ENCODE measurements at places on chromosomes 2 and 18.

DNA sequence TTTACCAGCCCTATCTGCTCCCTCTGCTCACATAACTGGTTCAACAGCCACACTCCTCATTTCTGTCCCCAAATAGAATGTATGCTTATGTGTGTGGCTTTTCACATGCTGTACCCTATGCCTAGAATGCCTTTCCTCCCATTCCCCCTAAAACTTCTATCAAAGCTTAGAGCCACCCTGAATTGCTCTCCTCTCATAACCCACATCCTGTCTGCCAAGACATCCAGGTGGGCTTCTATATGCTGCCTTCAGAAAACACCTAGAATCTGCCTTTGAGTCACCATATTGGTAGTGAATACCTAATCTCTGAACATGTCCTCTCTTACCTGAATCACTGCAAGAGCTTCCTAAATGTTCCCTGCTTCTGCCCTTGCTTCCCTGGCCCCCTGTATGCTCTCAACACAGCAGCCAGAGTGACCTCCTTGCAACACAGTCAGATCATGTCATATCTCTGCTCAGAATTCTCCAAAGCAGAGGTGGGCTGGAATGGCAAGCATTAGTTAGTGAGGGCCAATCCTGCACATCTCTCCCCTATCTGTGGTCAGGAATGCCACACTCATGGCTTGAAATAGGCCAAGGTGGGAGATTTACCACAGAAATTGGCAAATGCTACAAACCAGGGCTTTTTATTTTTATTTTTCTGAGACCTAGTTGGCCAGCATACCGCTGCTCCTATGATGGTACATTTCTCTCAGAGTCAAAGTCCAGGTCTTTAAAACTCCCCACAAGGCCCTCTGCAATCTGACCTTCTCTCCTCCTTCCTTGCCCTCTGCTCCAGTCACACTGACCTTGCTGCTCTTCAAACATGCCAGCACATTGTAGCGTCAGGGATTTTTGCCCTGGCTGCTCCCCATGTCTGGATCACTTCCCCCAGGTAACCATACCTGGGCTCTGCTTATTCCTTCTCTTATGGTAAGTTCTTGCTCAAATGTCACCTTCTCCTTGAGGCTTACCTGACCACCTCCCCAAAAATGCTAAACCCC lies 111.8 kb upstream of the STON1 start:
- no peak for DNase-seq

GRCh38 chr2:180191432-180192124 lies 184.5 kb upstream of the CWC22 start:
- DNase-seq = no peak

DNA sequence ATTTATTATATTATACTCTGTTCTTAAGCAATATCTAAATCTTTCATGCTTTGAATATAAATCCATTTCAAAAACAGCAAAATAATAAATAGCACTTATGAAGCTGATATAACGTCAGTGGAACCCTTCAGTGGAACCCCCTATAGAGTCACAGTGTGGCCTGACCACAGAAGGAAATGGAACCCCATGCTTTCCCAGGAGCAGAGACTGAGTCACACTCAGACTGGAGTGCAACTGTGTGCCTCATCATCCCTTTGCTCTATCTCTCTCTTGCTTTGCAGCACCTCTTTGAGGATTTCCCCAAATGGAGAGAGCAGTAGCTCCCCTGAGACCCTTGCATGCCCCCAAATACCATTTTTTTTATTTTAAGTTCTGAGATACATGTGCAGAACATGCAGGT lies 13.1 kb downstream of the NXPH2 start:
- no peak for DNase-seq

- DNase-seq = no peak
These were observed 975.6 kb downstream of the DCDC2C start for GRCh38 chr2:4678927-4679326.

GRCh38 chr2:239101807-239102206 lies 253.9 kb downstream of the TWIST2 start:
- DNase-seq = no peak

DNA sequence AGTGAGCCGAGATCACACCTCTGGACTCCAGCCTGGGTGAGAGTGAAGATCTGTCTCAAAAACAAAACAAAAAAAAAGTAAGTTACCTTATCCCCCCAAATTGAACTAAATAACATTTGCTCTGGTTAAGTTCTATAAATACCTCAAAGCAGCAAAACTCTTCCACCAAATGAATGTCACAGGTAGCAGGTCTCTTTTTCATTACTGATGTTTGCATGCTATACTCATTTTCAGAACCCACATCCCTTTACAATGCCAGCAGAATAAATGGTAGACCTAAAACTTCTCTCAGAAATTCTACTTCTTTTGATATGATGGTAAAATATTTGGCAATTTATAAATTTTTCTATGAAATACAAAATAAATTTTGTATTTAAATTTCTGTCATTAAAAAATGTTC lies 22.3 kb downstream of the INO80D start:
- DNase-seq = no peak

DNA sequence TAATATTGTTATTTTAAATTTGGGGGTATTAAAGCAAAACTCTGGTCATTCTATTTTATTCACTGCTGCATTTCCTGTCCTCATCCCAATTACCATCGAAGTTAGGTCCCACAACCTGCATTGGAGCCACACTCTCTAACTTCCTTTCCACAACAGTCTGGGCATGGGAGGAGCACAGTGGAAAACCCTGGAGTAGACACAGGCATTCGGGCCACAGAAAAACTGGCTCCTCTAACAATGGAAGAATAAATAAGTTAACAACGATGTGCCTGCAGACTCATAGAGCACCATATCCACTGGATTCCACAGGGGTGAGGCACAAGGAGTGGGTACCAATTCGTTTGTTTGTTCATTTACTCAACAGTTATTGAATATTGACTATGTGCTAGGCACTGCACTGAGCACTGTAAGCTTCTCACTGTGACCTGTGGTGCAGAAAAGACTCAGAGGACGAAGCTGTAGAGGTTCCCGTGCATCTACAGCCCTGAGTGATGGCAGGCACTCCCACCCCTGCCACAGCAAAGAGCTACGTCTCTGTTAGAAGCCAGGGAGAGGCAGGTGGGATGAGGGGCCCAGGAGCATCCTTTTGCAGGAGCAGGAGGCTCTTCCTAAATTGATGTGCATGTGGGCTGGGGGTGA lies 154.2 kb upstream of the PGAP1 start:
- no peak for DNase-seq

DNA sequence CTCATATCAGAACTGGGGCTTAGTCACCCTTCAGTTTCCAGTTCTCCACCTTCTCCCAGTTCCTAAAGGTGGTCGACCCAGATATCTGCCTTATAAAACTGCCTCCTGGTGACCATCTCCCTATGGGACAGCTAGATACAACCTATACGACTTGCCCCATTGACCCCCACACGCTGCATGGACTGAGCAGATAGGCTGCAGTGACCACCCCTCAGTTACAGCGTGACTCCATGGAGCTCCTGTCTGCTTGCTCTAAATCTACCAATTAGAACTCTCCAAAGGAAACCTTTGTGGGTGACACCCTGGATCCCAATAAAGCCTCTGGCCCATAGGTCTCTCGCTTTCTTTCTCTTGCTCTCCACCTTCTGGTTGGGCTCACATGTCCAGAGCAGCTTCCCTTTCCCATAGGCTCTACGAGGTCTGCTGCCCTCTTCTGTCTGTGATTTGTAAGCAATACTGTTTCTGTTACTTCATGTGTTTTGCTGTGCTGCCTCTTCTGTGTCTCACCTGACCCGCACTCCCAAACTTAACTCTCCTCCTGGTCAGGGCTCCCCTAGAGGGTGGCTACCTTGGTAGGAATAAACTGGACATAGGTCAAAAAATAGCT lies 971.3 kb upstream of the FAM98A start:
- no peak for DNase-seq

DNA sequence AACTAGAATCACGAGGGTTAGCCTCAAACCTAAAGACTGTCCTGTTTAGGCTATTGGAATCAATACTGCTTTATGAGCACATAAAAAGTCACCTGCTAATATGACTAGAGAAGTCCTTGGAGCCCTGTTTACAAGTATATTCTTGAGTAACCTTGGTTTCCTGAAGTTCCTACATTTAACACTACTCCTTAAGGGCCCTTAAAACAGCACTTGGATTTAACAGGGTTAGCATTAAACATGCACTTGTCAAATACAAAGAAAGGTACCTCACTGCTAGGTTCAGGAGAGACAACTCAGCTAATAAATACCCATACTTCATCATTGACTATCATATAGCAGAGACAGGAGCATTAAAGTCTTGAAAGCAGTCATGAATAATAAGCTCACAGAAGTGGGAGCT lies 96.7 kb downstream of the SLC5A7 start:
- no peak for DNase-seq

- no peak for DNase-seq
These were observed 35.2 kb downstream of the HS1BP3 start for GRCh38 chr2:20615466-20616241.

DNA sequence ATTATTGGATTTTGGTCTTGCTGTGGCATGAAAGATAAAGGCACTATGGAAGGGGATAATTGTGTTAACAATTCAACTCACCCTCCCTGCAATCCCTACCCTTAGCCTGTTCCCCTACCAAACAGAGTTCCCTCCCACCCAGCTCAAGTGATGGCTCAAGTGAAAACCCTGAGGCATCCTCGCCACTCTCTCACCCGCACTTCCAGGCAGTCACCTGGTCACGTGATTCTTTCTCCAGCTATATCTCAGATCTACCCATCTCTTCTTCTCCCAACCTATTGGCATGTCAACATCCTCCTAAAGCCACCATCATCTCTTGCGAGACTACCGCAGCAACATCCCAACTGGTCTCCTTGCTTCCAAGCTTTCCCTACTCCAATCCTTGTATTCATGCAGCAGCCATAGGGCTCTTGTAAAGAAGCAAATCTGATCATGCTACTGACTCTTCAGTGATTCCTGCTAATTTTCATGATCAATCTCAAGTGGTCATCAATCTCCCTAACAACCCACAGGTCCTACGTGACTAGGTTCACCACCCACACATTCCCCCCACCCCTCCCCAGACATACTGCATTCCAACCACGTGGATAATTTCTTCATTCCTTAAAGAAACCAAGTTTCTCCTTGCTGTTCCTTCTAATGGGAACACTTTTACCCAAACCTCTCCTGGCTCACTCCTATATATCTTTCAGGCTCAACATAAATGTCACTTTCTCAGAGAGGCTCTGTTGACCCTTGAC lies 66.7 kb downstream of the MBD2 start:
- DNase-seq = no peak

- no peak for DNase-seq
These were observed 768.9 kb downstream of the SLC4A3 start for GRCh38 chr2:220396287-220396686.

DNA sequence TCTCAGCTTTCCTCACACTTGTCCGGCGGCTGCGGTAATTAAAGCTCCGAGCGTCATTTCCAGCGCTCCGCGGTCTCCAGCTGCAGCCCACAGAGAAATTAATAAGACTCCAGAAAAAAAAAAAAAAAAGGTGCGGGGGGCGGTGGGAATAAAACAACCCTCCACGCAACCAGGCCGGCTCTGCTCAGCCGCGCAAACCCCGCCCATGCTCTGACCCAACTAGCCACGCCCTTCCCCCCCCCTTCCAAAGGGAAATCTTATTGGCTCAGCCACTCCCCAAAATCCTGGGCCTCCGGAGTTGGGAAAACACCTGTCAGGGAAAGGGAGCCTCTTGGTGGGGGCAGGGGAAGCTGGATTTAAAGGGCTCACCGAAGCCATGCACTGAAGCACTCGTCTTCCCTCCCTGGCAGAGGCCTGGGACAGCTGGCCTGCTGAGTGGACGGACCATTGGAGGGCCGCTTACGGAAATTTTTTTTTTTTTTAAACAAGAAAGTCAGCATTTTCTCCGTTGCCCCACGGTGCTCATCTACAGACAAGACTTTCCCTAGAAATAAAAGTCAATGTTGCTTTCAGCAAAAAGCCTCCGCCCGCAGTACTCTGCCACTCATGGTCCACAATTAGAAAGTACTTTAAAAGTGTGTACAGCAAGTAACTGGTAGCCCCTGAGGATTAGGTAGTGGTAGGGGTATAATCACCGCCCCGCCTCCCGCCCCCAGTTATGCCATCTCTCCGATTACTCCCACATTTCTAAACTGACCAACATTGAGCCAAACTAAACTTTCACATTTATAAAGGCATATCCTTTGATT lies 674 bp upstream of the ERBB4 start:
- no peak for DNase-seq

- no peak for DNase-seq
These were observed 483 bp downstream of the TRAPPC8 start for GRCh38 chr18:31942291-31942998.

- no peak for DNase-seq
These were observed 134.2 kb downstream of the DSC3 start for GRCh38 chr18:30908381-30908780.

- no peak for DNase-seq
These were observed 22.6 kb downstream of the ALMS1 start for GRCh38 chr2:73408198-73408597.

- DNase-seq = no peak
These were observed 55.4 kb upstream of the SMAD2 start for GRCh38 chr18:47985866-47986265.

DNA sequence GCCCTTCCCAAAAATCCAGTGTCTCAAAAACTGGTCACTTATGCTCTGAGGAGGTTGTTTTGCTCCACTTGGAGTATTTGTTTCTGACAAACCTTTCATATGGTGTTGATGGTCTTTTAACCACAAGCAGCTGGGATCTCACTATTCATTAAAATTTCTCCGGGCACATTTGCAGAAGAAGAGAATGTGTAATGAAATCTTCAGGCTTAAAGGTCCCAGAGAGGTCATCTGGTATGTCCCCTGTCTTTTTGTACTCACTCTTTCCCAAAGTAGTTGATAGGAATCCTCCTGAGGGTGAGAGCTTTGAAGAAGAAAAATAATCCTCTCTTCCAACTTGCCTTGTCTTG lies 430.8 kb downstream of the SETBP1 start:
- no peak for DNase-seq

GRCh38 chr2:117693651-117694050 lies 120.8 kb upstream of the DDX18 start:
- no peak for DNase-seq

DNA sequence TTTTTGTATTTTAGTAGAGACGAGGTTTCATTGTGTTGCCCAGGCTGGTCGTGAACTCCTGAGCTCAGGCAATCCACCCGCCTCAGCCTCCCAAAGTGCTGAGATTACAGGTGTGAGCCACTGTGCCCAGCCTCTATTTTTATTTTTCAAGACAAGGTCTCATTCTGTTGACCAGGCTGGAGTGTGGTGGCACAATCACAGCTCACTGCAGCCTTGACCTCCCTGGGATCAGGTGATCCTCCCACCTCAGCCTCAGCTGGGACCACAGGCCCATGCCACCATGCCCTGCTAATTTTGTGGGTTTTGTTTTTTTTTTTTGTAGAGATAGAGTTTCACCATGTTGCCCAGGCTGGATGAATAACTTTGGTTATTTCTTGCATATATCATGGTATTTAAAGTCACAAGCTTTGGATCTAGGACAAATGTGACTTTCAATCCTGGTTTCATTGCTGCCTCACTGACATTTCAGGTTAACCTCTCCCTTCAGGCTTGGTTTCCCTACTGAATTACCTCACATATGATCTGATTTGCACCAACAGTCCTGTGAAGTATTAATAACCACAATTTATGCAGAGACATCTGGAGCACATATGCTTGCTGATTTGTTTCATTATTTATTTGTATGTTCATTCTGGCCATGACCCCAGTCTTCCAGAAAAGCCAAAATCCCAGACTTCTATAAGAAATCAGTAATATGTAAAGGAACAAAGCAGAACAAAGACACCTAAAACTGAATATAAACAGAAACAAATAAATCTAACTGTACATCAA lies 17.5 kb upstream of the RAB31 start:
- DNase-seq = no peak

Measured in stimulated activated CD8-positive, alpha-beta memory T cell treated with anti-CD3 and anti-CD28 coated beads, Interleukin-12 subunit alpha, Interleukin-12 subunit beta, amount 100 ng/mL, for 4 hours (primary cell).